HCT116 (cell line): ENCODE measurements at places on chromosomes 4 and X. TPM values are rescaled to one million over a fixed set of nuclear protein-coding genes. Genes with fewer than 3 reads are reported as not detected.

Gene RTL3
- not detected for total RNA-seq

Gene SMARCA1
- 38.8 TPM for total RNA-seq

Gene UGT2B11
- not detected for total RNA-seq

Gene SSX4
- total RNA-seq = not detected

Gene NOX1
- not detected for total RNA-seq

DNA sequence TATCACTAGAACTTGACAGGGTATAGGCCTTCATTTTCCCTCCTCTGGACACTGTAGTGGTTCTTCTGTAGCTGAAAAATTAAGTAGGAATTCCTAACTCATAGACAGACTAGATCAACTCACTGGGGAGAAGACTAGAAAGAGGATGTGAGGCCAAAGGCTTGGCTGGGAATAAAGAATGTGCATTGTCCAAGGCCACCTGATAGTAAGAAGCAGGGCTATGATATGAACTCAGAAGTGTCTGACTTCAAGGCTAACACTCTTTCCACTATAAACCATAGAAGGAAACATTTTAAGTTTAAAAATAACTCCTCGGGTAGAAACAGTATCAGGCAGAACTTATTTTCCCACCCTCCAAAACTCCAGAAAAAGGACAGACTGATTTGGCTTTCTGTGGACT is 346.6 kb downstream of the OPHN1 start:
- DNase-seq = no peak
- H3K4me3 ChIP-seq = no peak overlapping the region
- H3K27me3 ChIP-seq = no peaks in the 10 kb centered on the region
- H3K36me3 ChIP-seq = no peaks in the 10 kb centered on the region
- H3K27ac ChIP-seq = no peak overlapping the region

GRCh38 chr4:15002659-15003400 is 549 bp downstream of the CPEB2 start:
- peaks cover 18% of the 10 kb centered on the region for H3K4me1 ChIP-seq
- peak overlapping the region; percentile 71; the same call in 1 of the 2 replicates for H3K27ac ChIP-seq
- peak overlapping the region; percentile 65 for H3K4me3 ChIP-seq
- H3K36me3 ChIP-seq = no peaks in the 10 kb centered on the region
- no peak for DNase-seq

GRCh38 chrX:108736509-108737479 is at the start of gene IRS4:
IRS4 (minus strand) TSS chrX:108736563.
- no peaks in the 10 kb centered on the region for H3K27me3 ChIP-seq
- H3K36me3 ChIP-seq = no peaks in the 10 kb centered on the region
- DNase-seq = no peak
- H3K4me1 ChIP-seq = no peaks in the 10 kb centered on the region
- H3K4me3 ChIP-seq = no peak within 1 kb of the TSS

- H3K4me3 ChIP-seq = no peak overlapping the region
- H3K36me3 ChIP-seq = no peaks in the 10 kb centered on the region
- no peak for DNase-seq
- no peaks in the 10 kb centered on the region for H3K27me3 ChIP-seq
- H3K4me1 ChIP-seq = no peaks in the 10 kb centered on the region
- no peak overlapping the region for H3K27ac ChIP-seq
Measured at GRCh38 chrX:144791298-144791697, 456.0 kb upstream of the SPANXN1 start.

DNA sequence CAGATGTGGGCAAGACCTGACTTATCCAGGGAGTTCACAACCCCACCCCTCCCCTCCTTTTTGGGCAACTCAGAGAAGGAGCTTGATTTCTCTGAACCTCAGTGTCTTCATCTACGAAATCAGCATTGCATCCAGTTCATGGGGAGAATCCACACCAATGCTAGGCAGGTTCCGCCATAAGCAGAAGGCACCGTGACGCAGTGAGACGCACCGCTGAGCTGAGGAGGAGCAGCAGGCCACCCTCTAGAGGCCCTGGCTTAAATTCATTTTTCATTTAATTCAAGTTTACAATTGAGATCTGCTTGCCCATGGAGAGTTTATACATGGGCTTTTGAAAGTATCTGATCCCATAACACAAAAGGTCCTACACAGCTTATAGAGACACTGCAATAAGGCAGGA is 55.7 kb downstream of the CPZ start:
- no peak for DNase-seq
- no peaks in the 10 kb centered on the region; the same call in 1 of the 2 replicates for H3K27me3 ChIP-seq
- no peaks in the 10 kb centered on the region for H3K36me3 ChIP-seq

GRCh38 chr4:174611792-174612191 is 89.5 kb upstream of the HPGD start:
- no peak overlapping the region for H3K4me3 ChIP-seq
- DNase-seq = no peak
- no peaks in the 10 kb centered on the region for H3K4me1 ChIP-seq
- H3K27ac ChIP-seq = no peak overlapping the region
- no peaks in the 10 kb centered on the region for H3K36me3 ChIP-seq
- H3K27me3 ChIP-seq = no peaks in the 10 kb centered on the region
